Stimulated activated CD8-positive, alpha-beta memory T cell treated with anti-CD3 and anti-CD28 coated beads, Interleukin-7, amount 100 ng/mL, for 4 hours (primary cell): ENCODE measurements at places on chromosomes 12 and 14.
A peak's percentile ranks its signal among the peaks of the same experiment; 100 is the strongest.

GRCh38 chr14:68877993-68878575, 85.2 kb upstream of the ZFP36L1 start:
- DNase-seq = no peak

DNA sequence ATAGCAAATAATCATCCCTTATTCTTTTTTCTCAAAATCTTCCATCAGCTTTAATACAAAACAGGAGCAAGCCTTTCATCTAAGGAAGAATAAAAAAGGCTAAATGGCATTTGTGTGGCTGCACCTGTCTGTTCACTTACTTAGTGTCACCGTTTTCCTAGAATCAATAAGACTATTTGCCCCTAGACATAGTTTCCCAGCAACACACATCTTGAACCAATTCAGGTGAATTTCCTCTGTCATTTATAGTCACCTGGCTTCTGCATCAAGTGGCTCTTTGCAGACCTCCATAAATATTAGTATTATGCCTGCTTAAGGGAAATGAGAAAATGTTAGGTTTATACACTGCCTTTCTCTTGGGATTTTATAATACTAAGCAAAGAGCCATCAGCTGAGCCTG, 17.4 kb upstream of the GCH1 start:
- no peak for DNase-seq

DNA sequence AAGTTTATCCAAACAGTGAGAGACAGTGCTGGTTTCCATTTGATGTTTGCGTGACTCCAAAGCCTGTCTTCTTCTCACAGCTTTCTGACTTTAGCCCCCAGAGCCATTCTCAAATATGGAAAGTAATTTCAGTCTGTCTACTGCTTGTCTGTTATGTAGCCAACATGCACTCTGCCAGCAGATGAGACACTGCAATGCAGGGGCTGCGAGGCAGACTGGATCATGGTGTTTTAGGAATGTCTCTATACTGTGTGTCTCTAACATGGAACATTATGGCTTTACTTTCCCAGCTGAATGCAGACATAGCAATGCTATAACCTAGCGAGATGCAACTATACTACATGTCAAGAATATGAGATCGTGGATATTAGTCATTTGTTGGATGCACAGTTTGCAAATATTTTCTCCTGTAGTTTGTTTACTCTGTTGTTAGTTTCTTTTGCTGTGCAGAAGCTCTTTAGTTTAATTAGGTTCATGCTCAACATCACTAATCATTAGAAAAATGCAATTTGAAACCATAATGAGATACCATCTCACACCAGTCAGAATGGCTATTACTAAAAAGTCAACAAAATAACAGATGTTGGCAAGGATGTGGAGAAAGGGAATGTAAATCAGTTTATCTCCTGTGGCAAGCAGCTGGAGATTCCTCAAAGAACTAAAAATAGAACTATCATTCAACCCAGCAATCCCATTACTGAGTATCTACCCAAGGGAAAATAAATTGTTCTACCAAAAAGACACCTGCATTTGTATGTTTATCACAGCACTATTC, 235.8 kb upstream of the TMTC1 start:
- no peak for DNase-seq

DNA sequence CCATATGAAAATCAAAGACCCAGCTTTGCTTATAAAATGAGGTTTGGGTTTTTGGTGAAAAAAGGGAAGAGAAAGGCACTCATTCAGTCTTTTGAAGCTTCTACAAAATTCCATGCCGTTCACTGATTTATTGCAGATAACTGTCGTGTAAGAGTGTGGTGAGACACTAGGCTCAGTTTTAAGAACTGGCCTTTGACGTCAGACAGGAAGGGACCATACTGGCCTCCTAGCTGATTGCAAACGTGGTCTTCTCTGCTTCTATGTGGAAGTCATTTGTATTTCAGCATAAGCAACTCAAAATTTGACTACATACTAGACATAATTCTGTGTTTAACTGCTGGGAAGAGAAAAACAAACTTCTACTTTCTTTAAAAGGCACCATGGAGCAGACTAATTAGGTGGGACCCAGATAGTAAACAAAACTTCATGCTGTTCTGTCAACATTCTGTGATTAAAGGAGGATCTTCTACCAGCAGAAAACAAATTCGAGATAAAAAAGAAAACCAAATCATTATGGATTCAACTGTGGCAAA, 168.7 kb downstream of the TTC7B start:
- DNase-seq = no peak

- no peak for DNase-seq
Observed at GRCh38 chr12:25979059-25979458, 20.6 kb downstream of the RASSF8 start.

DNA sequence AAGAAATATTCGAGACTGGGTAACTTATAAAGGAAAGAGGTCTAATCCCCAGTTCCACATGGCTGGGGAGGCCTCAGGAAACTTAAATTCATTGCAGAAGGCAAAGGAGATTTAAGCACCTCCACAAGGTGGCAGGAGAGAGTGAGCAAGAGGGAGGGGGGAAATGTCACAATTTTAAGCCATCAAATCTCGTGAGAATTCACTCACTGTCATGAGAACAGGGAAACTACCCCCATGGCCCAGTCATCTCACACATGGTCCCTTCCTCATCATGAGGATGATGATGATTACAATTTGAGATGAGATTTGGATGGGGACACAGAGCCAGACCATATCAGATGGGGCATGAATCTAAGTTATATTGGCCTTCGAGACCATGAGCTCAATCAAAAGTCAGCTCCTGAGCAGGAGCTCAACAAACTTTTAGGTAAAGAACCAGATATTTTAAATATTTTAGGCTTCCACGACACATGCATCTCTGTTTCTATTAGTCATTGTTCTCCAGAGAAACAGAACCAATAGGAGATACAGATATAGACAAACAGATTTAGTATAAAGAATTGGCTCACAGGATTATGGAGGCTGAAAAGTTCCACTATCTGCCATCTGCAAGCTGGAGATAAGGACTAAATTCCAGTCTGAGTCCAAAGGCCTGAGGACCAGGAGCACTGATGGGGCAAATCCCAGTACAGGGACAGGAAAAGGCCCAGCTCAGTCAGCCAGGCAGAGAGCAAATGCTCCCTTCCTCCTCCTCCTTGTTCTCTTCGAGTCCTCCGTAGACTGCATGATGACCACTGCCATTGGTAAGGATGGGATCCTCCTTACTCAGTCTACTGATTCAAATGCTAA, 24.9 kb downstream of the DGLUCY start:
- DNase-seq = no peak

- no peak for DNase-seq
Observed at GRCh38 chr12:26520869-26521268, 312.1 kb downstream of the ITPR2 start.

GRCh38 chr14:47852278-47852677, 176.9 kb upstream of the MDGA2 start:
- no peak for DNase-seq

- no peak for DNase-seq
Observed at GRCh38 chr12:71810921-71811320, 28.6 kb upstream of the TBC1D15 start.

DNA sequence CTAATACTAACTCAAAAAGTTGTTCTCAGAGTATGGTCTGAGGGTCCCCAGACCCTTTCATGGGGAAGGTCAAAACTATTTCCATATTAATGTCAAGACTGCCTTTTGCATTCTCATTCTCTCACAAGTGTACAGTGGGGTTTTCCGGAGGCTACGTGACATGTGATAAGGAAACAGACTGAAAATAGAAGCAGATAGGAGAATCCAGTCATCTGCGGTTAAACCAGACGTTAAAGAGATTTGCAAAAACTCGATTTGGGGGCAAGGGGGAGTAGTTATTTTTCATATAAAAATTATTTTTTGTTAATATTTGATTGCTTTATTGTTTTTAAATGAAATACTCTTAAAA, 1.0 kb upstream of the NAP1L1 start:
- DNase-seq = peak; percentile 16

DNA sequence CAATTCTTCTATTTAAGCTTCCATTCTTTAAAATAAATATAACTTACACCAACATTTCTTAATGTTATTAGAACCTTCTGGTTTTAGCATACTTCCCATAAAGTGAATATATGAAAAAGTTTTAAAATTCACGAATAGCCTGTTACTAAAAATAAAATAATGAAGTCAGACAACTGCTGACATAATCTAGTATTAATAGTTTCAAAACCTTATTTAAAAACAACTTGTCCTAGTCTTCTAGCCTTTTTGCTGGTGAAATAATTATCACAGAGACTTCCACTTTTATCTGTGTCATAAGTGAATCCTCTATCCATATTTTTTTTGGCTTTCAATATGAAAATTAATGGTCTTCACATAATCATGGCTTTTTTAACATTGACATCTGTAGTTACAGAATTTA, 93.8 kb upstream of the MON2 start:
- no peak for DNase-seq

GRCh38 chr12:115620816-115621215, 656.7 kb downstream of the MED13L start:
- DNase-seq = no peak

DNA sequence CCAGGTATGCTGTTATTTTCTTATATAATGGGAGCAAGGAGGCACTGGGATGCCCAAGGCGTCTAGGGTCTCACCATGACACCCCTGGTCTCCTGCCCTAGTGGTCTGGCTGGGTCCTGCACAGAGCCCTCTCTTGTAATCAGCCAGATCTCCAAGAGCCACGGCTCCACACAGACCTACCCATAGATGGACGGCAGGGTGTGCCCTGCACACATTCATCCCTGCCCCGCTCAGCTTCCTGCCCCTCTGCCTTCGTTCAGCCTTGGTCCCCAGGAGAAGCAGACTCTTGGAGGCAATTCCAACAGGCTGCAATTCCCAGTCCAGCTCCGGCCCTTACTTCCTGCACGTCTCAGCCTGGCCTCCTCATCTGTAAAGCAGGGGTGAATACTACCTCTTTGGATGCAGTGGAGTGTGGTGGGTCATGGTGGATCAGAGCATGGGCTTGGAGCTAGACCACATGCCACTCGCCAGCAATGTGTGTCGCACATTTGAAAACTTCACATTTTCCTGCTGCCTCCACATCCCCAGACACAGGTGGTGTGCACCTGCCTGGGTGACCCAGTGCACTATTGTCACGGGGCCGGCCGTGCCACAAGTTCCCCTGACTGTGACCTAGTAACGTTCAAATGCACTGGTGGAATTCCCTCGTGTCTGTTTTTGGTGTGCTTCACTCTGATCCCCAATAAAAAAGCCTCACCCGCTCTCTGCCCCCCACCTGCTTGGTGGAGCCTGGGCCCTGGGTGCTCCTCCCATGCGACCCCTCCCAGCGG, 171.1 kb upstream of the PRMT8 start:
- no peak for DNase-seq

- no peak for DNase-seq
Observed at GRCh38 chr12:83122623-83122934, 435.9 kb downstream of the TMTC2 start.

- no peak for DNase-seq
Observed at GRCh38 chr12:13000925-13001774, 1.1 kb upstream of the HEBP1 start.

GRCh38 chr12:70332236-70332635, 33.9 kb upstream of the KCNMB4 start:
- no peak for DNase-seq

DNA sequence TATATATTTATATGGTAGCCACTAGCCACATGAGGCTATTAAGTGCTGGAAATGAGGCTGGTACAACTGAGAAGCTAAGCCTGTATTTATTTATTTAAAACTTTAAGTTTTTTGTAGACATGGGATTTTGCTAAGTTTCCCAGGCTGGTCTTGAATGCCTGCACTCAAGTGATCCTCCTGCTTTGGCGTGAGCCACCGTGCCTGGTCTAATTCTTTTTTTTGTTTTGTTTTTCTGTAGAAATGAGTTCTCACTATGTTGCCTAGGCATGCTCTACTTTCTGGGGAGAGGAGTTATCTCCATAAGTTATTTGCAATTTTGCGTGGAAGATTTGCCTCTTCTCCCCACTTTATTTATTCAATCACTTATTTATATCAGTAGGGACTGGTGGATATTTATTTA, 4.8 kb upstream of the SNRNP35 start:
- no peak for DNase-seq

DNA sequence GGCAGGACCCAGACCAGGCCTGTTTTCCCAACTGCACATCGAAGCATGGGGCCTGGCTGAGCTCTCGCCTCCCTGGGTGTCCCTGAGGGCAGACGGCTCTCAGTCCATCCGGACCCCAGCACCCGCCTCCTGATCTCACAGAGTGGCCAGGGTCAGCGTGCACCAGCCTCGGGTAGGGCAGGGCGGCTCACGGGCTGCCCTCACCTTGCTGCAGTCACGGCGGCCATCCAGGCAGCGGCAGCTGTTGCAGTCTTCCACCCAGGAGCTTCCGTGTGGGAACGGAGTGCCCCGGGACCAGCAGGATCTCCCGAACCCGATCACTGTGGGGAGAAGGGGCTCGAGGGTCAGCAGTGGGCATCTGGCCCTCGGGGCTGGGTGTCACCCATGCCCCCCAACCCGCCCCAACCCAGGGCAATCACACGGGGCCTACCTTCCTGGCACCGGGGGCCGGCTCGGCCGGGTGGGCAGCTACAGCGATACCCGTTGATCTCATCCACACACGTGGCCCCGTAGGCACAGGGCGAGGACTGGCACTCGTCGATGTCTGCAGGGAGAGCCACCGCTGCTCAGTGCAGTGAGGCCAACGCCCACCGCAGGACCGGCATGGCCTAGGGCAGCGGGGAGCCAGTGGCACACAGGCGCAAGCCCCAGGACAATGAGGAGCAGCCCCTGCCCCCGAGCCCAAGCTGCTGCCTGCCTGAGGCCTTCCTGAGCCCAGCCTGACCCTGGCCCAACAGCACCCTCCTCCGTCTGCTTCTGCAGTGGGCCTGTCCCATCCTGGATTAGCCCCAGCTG, 22.2 kb downstream of the JAG2 start:
- DNase-seq = no peak

DNA sequence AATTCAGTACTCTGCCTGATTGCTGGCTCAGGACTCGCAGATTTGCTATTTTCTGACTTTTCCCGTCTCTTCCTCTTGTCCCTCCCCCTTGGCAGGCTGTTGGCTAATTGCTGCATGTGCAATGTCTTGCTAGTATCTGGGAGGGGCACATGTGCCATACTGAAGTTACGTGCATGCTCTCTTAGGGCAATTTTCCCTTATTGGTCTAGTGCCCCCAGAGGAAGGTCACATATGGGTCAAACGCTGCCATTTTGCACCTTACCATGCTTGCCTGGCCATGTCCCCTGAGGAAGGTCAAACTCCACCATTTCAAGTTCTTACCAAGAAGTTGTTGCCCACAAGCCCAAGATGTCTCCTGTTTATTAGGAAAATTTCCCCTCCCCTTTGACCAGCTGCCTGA, 13.9 kb upstream of the ERC1 start:
- DNase-seq = no peak

DNA sequence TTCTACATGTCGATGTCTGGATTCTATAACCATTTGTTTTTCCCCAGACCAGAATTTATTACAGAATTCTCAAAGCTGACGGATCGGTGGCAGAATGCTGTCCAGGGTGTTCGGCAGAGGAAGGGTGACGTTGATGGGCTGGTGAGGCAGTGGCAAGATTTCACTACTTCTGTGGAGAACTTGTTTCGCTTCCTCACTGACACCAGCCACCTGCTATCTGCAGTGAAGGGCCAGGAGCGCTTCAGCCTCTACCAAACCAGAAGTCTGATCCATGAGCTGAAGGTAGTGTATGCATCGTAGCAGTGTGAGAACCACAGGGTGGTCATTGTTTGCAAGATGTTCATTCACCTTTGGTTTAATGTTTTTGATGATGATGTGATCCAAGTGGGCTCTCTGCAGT, 124.0 kb downstream of the ESR2 start:
- DNase-seq = no peak
